ENCODE measurements at places on chromosomes 2 and 18.

GRCh38 chr2:239326831-239327535 is 73.8 kb downstream of the HDAC4 start:
- DNase-seq = peak; percentile 55

DNA sequence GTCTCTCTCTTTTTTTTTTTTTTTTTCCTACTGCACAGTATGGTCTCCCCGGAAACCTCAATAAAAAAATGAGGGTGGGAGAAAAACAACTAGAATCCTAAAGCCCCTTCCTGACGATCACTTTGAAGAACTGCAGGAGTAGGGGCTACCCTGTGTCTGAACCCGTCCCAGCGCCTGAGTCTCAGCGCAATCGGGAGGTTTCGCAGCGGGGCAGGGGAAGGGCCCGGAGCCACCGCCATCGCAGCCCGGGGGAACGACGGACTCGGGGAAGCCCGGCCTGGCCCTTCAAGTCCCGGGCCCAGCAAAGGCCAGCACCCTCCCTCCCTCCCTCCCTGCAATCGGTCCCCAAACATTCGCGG is 411 bp downstream of the NARS1 start:
- no peak for DNase-seq

GRCh38 chr2:11422901-11423435 is 43.0 kb downstream of the E2F6 start:
- no peak for DNase-seq

DNA sequence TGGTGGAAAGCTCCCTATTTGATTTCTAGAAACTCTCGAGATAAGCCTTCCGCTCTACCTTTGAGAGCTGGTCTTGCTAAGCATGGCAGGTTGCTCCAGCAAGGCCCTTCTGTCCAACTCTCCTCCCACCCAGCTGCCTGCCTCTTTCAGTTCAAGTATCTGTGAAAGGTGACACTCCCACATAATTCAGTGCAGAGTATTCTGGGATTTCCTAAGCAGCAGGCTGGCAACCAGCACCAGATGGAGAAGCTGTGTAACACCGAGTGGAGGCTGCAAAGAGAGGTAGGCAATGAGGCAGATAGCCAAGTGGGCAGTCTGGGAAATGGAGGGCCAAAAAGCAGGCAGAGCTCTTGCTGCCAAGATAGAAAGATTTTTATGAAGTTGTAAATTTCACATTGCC is 88.4 kb upstream of the CAVIN2 start:
- DNase-seq = no peak

GRCh38 chr2:32862269-32863055 is 84.3 kb upstream of the LTBP1 start:
- DNase-seq = no peak

DNA sequence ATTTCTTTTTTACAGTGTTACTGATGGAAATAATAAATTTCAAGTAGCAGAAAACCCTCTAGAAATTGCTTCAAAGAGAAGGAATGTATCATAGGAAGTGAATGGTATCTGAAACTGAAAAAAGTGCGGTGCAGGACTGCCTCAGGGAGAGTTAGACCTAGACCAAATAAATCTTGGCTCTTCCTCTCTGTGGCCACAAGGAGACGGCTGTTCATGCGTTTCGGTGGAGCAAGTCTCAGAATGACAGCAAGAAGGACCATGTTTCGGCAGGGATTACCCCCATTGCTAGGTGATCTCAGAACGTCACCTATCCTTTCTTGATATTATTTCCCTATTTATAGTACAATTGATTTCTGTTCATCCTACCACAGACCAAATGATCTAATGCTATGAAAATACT is 522.3 kb downstream of the SOX11 start:
- no peak for DNase-seq

GRCh38 chr2:48940606-48941005 is 185.1 kb upstream of the LHCGR start:
- no peak for DNase-seq

GRCh38 chr2:158965641-158966040 is 2.8 kb upstream of the TANC1 start:
- no peak for DNase-seq

- DNase-seq = peak; percentile 45
Measured at GRCh38 chr2:106107509-106108131, 86.5 kb downstream of the UXS1 start.

DNA sequence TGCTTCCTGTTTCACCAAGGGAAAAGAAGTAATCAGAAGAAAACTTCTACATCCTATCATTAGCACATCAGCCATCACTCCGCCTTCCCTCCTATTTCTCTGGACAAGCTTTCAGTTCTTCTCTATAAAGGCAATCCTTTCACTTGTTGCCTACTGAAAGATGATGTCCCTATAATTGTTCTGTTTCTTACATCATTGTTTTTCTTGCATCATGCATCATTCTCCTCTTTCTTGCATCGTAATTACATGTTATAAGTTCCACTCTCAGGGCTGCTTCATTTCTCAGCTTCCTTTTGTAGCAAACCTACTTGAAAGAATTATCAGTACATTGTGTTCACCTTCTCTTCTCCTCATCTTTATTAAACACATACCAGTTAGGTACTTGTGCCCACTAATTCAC is 7.2 kb downstream of the SLC30A6 start:
- no peak for DNase-seq

DNA sequence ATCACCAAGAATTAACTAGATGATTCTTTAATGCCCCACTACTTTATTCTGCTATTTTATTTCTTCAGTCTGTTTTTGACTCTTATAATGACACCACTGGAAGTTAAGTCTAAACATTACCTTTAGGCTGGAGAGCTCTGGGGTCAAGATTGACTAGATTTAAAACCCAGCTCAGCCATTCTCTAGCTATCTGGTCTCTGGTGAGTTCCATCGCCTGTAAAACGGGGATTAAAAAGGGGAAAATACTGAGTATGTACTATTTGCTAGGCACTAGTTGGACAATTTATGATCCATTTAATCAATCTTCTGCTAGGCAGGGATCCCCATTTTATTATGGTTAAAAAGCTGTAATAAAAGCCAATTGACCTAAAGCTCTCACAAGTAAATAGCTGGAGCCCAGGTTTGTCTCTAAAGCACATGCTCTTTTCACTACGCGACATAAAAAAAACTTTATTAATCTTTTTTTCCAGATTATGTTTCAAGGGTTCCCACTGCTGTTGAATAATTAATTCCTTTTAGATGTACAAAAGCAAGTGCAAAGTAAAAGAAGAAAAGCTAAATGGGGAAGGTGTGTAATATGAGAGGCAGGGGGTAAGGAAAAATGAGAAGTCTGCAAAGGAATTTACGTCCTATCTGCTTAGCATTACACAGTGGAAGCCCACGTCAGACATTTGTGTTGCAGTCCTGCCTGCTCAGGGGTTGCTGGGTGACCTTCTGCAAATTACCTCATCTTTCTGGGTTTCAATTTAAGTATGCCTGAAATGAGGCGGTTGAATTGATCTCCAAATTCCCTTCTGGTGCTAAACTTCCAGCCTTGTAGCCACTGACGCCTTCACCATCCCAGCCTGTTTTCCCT is 918 bp upstream of the NABP1 start:
- DNase-seq = peak; percentile 23

GRCh38 chr18:75111760-75112159 is 97.2 kb downstream of the PTGR3 start:
- no peak for DNase-seq

DNA sequence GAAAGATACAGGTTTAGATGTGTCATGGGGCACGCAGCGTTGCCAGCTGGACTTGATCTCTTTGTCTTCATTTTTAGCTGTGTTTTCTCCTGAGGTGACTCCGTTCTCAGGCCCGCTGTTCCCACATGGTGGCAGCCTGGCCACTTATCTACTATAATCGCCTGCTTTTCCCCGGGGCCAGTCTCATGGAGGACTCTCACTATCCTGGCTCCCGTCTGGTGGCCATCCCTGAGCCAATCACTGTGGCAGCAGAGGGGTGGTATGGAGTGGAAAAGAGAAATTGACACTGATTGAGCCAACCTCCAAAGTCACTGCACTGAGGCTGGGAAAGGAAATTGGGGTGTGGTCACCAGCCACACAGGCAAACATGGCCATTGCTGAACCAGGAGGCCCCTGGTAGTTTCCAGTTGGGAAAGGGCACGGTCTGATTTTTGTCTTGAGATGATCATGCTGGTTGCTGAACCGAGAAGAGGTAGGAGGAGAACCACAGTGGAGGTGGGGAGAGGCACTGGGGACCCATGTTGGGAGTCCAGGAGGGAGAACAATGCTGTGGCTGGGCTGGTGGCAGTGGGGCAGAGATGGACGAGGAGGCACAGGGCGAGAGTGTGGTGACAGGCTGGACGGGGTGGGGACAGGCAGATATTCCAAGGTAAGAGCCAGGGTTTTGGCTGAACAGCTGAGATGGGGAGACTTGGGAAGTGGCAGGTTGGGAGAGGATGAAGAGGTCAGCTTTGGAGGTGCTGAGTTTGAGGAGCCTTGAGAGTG is 45.6 kb downstream of the KCNIP3 start:
- DNase-seq = no peak

- peak; percentile 58 for DNase-seq
Measured at GRCh38 chr2:27663285-27664153, at the start of the genes SLC4A1AP and SUPT7L. SLC4A1AP (plus strand) TSS chr2:27663889; CDS start chr2:27663915, 26 bp downstream. SUPT7L (minus strand) TSS chr2:27663614; CDS start chr2:27662192, 1,422 bp downstream.

DNA sequence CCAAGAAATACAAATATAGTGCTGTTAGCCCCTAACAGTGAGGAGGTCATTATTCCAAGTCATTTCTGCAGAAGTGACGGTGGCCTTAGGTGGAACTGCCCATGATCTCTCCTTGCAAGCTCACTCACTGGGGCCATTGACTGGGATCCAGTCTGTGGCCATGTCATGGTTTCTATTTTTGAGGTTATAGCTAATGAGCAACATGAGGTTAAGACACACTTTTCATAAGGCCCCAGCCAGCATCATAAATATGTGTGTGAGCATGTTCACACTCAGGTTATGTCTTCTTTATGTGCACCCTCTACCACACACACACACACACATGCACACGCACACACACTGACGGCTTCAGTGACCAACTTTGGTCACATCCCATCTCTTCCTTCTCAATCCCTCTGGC is 484 bp downstream of the AFF3 start:
- DNase-seq = no peak

- no peak for DNase-seq
Measured at GRCh38 chr2:48482769-48483168, 47.2 kb upstream of the STON1 start.

- DNase-seq = no peak
Measured at GRCh38 chr18:43160509-43160908, 45.0 kb upstream of the RIT2 start.

DNA sequence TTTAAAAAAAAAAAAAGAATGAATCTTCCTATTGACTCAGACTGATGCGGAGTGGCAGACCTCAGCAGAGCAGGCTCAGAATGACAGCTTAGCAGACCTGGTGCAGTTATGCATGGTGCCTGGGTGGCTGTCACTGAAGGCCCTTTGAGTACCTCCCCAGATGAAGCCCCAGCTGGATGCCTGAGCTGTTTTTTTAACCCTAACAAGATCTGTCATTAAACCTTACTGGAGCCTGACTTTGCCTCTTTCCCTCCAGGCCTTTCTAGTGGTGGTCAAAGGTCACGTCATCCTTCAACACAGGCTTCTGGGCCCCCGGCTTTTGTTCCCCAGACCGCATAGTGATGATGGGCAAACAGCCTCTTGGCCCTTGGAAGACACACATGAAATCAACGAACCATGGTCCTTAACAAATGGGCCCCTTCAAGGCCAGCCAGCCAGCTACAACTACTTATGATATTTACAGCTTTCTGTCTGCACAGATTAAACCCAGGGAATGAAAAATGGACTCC is 138.3 kb upstream of the CYP1B1 start:
- no peak for DNase-seq

- DNase-seq = no peak
Measured at GRCh38 chr2:46136481-46136880, 160.7 kb upstream of the EPAS1 start.

- DNase-seq = no peak
Measured at GRCh38 chr2:160561551-160562295, 68.1 kb upstream of the RBMS1 start.

DNA sequence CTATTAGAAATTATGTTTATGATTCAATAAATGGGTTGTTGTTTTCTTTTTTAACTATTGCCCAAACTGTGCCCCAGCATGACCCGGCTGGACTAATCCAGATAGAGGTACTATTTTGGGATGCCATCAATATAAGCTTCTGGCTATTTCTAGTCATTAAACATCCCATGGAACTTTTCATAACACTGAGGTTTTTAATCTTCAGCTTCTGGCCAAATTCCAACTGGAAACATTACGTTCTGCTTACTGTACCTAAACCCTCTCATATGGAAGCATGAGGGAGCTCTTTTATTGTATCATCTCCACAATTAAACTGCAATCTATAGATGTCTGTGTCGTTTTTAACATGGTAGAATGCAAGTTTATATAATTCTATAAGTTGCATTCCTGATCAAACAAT is 674.7 kb downstream of the ARHGAP15 start:
- no peak for DNase-seq

DNA sequence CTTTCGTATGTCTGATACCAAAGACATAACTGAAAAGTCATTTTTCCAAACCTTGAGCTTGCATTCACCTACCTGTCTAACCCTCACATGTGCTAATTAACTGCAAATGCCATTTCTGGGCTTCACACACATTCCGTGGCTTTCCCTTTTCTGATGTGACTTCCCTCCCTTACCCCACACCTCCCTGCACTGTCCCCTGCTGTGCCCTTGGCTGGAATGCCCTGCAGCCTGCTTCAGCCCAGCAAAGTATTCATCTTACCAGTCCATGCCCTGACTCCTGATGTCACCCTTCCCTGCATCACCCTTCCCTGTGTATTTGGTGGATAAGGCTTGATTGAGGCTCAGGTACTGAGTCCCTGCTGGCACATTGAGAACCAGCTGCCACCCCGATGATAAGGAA is 12.2 kb downstream of the RETSAT start:
- no peak for DNase-seq

- no peak for DNase-seq
Measured at GRCh38 chr2:122098306-122098705, 342.9 kb downstream of the TSN start.

- no peak for DNase-seq
Measured at GRCh38 chr2:2839782-2840531, 508.9 kb upstream of the MYT1L start.

GRCh38 chr2:71746946-71747501 is 293.7 kb downstream of the DYSF start:
- no peak for DNase-seq

DNA sequence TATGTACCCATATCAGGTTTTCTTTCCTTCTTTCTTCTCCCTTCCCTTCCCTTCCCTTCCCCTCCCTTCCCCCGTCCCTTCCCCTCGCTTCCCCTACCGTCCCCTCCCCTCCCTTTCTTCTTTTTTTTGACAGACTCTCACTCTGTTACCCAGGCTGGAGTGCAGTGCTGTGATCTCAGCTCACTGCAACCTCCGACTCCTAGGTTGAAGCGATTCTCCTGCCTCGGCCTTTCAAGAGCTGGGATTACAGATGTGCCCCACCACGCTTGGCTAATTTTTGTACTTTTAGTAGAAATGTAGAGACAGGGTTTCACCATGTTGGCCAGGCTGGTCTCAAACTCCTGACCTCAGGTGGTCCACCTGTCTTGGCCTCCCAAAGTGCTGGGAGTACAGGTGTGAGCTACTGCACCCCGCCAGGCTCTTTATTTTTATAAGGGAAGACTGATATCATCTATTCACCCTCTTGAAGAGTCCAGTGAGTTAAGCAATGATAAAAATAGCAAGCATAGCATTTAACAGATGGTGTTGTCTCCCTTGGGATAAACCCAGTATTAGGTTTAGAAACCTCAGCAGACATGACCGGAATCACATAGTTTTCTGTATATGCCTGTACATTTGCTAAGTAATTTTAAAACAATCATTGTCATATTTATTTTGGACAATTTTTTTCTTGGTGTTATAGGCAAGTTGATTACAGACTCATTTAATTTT is 888.4 kb downstream of the TRIB2 start:
- DNase-seq = no peak

All from activated T-helper 9 cell treated with anti-CD3 and anti-CD28 coated beads, Interleukin-2, amount 50 U/mL, for 16 hours (primary cell).